Pancreas (tissue), 10 donors: ENCODE measurements at places on chromosomes 2 and 18. TPM values are rescaled to one million over a fixed set of nuclear protein-coding genes. Genes with fewer than 3 reads are reported as not detected.

Gene ICOS
- total RNA-seq: not detected

- DNase-seq: peak; percentile 73
These were observed 3.6 kb upstream of the CAPG start for GRCh38 chr2:85413592-85414420.

DNA sequence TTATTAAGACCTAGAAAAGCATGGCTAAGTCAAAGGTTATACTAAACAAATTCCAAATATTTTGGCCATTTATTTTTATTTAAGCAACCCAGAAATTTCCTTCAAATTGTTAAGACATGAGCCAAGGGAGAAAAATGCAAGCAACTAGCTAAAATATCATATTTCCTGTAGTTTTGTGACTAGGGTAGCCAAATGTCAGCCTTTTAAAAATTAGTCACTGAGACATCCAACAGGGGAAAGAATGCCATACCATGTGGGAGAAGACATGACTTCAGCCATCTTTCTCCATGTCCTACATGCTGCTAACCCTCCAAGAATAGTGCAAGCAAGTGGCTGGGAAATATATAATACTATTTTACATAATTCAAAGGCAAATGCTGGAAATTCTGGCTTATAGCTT is 197.9 kb downstream of the DSEL start:
- no peak for DNase-seq

DNA sequence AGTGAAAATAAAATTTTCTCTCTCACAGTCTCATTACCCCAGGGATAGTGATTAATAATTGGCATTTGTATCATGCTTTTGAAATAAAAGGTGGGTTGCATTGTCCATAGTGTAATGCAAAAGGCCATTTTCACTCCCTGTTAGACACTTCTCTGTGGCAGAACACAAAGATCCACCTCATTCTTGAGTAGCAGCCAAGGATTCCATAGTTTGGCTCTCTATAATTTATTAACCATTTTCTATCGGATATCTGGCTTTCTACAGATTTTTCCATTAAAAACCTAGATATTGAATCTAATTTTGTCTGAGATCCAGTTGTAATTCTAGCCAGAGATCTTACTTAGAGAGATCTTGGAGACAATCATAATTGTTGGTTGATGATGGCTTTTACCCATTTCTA is 39.0 kb downstream of the CDCA7 start:
- DNase-seq: no peak

Gene ATAD2B
- 8.8 TPM for total RNA-seq

DNA sequence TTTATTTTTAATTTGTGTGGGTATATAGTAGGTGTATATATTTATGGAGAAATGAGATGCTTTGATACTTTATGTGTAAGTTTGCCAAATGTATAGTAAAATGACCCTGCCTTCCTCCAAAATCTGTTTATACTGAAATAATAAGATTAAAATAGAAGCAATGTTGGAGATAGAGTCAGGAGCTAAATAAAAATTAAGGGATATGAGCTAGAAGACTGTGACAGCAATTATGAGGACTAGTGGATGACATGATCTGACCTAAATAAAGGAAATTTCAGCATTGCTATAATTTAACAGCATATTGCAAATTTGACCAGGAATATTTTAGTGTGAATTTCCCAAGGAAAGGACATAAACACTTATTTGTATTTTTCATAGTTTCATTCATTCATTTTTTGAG is 60.7 kb downstream of the ITGB6 start:
- no peak for DNase-seq

- peak; percentile 49 for DNase-seq
These were observed 12.4 kb downstream of the CNNM3 start for GRCh38 chr2:96828436-96828835.

GRCh38 chr2:30225131-30225762 is 6.1 kb upstream of the LBH start:
- no peak for DNase-seq
